ENCODE measurements at places on chromosomes 1 and 21.

DNA sequence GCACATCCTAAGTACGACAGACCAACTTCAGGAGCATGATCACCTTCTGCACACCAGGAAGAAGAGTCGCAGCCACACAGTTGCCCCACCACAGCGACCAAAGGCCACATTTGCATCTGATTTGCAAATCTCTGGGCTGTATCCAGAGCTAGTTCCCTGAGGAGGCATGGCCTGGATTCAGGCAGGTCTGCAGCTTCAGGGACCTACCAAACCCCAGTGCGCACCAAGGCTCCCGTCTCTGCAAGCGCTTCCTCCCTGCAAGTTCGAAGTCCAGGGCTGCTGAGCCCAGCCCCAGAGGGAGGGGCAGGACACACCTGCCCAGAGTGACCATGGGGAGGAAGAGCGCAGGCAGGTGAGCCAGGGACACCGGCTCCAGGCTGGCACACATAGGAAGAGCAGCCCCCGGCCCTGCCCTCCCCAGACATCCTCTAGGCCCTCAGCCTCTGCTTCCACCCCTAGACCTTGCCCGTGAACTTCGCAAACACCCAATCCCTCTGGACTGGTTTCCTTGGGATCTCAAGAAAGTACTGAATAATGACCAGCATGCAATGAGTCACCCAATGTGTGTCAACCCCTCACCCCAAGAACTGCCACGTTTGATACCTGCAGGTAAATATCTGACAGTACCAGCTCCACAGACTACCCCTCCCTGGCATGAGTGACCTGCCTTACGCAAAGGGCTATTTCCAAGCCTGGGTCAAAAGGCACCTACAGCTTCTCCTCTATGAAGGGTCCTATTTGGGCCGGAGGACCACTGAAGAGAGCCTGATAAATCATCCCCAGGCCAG, 36.8 kb downstream of the CASZ1 start:
- no peak overlapping the region for H3K27ac ChIP-seq
- H3K4me1 ChIP-seq, result peaks cover 3% of the 10 kb centered on the region
- H3K36me3 ChIP-seq, result no peaks in the 10 kb centered on the region
- H3K27me3 ChIP-seq, result peaks cover 13% of the 10 kb centered on the region
- DNase-seq, result no peak

GRCh38 chr1:19623523-19623922, 20.6 kb upstream of the NBL1 start:
- no peak overlapping the region for H3K4me3 ChIP-seq
- no peak for DNase-seq
- peaks cover 25% of the 10 kb centered on the region for H3K36me3 ChIP-seq
- H3K27me3 ChIP-seq, result no peaks in the 10 kb centered on the region
- peaks cover 2% of the 10 kb centered on the region for H3K4me1 ChIP-seq

DNA sequence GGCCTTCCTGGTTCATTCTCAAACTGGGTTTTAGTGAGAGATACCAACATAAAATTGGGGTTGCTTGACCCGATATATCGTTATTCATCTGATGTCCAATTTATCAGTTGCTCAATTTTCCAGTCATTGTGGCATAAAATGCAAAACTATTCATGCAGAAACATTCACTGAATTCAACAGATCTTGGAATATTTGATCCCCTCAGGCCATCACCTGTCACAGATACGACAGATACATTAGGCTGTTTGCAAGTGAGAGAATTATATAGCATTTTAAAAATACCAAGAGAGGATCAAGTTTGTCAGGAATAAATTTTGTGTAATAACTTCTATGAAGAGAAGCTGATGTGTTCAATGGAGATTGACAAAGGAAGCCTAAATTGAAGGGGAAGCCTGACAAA, 67.1 kb downstream of the MAP10 start:
- no peaks in the 10 kb centered on the region for H3K36me3 ChIP-seq
- no peak overlapping the region for H3K4me3 ChIP-seq
- no peak for DNase-seq
- H3K27me3 ChIP-seq, result peaks cover 13% of the 10 kb centered on the region

GRCh38 chr1:103337779-103338178, 187.7 kb upstream of the RNPC3 start:
- H3K27me3 ChIP-seq, result no peaks in the 10 kb centered on the region
- no peaks in the 10 kb centered on the region for H3K36me3 ChIP-seq
- H3K4me1 ChIP-seq, result no peaks in the 10 kb centered on the region
- no peak overlapping the region for H3K4me3 ChIP-seq
- H3K27ac ChIP-seq, result no peak overlapping the region

DNA sequence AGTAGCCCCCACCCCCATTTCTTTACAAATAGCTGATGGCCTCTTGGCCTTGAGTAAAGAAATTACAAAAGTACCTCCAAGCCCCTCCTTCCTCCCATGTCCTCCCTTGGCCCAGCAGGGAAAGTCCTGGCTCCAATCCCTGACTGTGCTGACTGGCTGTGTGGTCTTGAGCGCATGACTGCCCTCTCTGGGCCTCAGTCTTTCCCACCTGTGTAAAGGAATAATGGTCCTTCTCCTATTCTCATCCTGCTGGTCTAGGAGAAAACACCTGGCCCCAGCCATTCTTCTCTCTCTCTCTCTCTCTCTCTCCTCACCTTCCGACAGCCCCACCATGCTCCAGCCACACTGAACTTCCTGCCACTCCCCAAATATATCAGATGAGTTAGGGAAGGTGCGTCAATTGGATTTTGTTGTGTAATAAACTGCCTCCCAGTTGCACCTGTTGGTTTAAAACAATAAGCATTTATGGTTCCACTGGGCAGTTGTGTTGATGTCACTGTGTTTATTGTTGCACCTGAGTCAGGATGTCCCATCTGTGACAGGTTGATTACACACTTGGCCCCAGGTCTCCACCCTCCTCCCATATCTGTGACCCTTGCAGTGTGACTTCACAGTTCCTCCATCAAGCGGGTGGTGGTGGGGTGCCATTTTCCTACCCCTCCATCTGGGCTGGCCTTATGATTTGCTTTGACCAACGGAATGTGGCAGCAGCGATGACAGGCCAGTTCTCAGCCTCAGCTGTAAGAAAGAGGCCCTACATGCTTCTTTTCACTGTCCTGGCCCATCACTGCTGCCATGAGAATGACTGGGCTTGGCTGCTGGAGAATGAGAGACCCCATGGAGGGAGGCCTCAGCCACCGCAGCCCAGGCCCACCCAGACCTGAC, 22.3 kb upstream of the LRP8 start:
- H3K36me3 ChIP-seq, result no peaks in the 10 kb centered on the region
- no peaks in the 10 kb centered on the region for H3K27me3 ChIP-seq
- DNase-seq, result no peak
- no peak overlapping the region for H3K4me3 ChIP-seq
- peaks cover 8% of the 10 kb centered on the region for H3K4me1 ChIP-seq

DNA sequence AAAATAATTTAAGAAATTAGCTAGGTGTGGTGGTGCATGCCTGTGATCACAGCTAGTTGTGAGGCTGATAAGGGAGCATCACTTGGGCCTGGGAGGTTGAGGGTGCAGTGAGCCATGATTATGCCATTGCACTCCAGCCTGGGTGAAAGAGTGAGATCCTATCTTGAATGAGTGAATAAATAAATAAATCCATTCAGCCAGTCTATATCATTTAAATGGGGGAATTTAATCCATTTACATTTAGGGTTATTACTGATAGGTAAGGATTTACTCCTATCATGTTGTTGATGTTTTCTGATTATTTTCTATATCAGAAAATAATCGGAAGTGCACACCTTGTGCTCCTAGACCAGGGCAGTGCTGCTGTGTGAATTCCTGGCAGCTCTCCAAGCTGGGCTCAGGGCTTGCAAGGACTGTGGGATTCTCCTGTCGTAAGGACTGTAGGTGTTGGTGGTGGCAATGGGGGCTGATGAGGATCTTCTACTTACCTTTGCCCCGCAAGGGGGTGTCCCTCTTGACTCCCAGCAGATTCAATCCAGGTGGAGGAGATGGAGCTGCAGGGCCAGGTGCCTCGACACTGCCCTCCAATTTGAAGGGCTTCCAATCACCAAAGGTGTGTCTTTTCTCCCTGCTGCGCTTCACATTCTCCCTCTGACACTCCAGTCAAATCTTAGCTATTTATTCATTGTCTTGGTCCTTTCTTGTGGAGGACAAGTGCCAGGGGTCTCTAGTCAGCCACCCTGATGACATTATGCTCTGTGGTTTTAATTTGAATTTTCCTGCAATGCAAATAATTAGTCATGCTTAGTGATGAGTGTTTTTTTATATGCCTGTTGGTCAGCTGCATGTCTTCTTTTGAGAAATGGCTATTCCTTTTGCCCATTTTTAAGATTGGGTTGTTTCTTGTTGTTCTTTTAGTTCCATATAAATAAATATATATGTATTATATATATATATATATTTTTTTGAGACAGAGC, 14.1 kb upstream of the TRAPPC10 start:
- H3K27ac ChIP-seq, result no peak overlapping the region
- no peaks in the 10 kb centered on the region for H3K36me3 ChIP-seq
- no peak for DNase-seq
- no peak overlapping the region for H3K4me3 ChIP-seq

DNA sequence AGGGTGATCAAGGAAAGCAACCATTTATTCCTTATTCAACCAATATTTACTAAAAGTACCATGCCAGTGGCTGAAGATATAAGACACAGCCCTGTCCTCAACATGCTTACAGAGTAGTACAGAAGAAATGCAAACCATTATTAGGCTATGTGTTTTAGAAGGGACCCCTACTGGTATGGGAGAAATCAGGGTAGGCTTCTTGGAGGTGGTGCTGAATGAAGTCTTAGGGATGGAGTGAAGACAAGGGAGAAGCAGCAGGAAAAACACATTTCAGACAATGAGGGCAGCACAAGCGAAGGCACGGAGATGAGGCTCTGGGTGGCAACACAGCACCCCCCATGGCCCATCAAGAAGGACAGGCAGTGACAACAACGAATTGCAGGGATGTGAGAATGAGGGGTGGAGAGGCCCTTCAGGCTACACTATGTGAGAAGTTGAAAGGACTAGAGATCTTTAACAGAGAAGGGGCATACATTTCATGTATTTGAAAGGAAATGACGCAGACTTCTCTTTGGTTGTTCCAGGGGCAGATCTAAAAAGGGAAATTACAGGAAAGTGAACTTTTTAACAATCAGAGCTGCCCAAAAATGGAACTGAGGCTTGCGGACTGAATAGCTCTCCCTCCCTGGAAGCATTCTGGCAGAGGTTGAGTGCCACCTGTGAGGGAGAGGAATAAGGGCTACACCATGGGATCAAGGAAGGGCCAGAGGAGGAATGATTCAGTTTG, 16.8 kb upstream of the CD58 start:
- no peak overlapping the region for H3K27ac ChIP-seq
- H3K4me3 ChIP-seq, result no peak overlapping the region
- no peak for DNase-seq
- no peaks in the 10 kb centered on the region for H3K4me1 ChIP-seq
- no peaks in the 10 kb centered on the region for H3K36me3 ChIP-seq

DNA sequence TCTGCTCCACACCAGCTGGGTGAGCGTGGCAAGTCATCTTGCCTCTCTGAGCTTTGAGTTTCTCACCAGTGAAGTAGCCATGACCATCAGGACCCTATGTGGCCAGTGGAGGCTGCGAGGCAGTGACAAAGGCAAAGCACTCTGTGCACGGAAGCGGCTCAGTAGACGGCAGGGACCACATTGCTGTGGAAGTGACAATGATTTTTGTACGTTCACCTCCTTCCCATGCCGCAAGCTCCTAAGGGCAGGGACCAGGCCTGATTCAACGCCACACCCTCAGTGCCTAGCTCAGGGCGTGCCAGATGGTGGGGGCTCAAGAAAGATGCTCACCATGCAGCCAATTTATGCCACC, 210.5 kb downstream of the MATN1 start:
- no peak for DNase-seq
- H3K4me3 ChIP-seq, result no peak overlapping the region
- H3K27ac ChIP-seq, result no peak overlapping the region
- peaks cover 10% of the 10 kb centered on the region for H3K27me3 ChIP-seq
- H3K4me1 ChIP-seq, result no peaks in the 10 kb centered on the region

- no peaks in the 10 kb centered on the region for H3K4me1 ChIP-seq
- H3K27me3 ChIP-seq, result peaks cover 10% of the 10 kb centered on the region
- DNase-seq, result no peak
- no peak overlapping the region for H3K27ac ChIP-seq
- H3K4me3 ChIP-seq, result no peak overlapping the region
- H3K36me3 ChIP-seq, result peaks cover 1% of the 10 kb centered on the region
Measured at GRCh38 chr1:212498283-212499040, 65.7 kb downstream of the NENF start.

GRCh38 chr21:45910548-45911221, 70.9 kb upstream of the COL6A1 start:
- no peaks in the 10 kb centered on the region for H3K27me3 ChIP-seq
- H3K4me1 ChIP-seq, result no peaks in the 10 kb centered on the region
- no peak overlapping the region for H3K27ac ChIP-seq

DNA sequence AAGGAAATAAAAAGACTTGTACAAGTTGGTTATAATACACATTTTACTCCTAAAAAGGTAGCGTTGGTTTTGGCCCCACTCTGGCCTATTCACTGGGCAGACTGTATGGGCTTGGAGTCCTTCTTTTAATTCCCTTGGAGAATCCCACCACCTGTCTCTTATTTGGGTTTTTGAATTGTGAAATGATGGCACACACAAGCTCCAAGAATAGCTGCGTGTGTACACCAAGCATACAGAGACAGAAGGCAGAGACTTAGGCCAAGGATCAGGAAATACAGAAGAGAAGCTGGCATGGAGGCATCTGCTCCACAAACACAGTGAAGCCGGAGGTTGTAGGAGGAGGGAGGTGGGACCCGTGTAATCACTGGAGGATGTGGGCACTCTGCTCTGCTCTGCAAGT, 29.1 kb downstream of the DDR2 start:
- H3K27ac ChIP-seq, result no peak overlapping the region
- H3K4me1 ChIP-seq, result no peaks in the 10 kb centered on the region
- H3K4me3 ChIP-seq, result no peak overlapping the region
- no peak for DNase-seq
- H3K27me3 ChIP-seq, result peaks cover 15% of the 10 kb centered on the region

- H3K4me1 ChIP-seq, result peaks cover 5% of the 10 kb centered on the region
- peaks cover 30% of the 10 kb centered on the region for H3K27me3 ChIP-seq
- no peaks in the 10 kb centered on the region for H3K36me3 ChIP-seq
- H3K4me3 ChIP-seq, result no peak overlapping the region
- no peak overlapping the region for H3K27ac ChIP-seq
Measured at GRCh38 chr1:30378991-30379581, 344.3 kb downstream of the MATN1 start.

DNA sequence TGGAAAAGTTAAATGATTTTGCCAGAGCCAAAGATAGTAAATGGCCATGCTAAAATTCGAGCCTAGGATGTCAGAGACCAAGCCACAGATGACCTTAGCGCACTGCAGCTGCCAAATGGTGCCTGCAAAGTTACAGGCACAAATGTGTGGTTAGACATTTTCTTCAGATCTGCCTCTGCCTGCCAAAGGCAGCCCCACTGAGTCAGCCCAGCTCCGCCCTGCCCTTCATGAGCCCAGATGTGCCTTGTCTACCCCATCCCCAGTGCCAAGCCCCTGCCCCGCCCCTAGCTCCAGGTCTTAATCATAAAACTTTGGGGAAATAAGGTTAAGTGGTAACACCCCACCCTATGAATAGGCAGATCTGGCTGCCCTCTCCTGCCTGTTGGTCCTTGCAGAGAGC, 105.9 kb downstream of the DTL start:
- H3K27ac ChIP-seq, result no peak overlapping the region
- H3K27me3 ChIP-seq, result no peaks in the 10 kb centered on the region
- no peak overlapping the region for H3K4me3 ChIP-seq
- DNase-seq, result no peak
- H3K4me1 ChIP-seq, result peaks cover 6% of the 10 kb centered on the region

- H3K27me3 ChIP-seq, result peaks cover 35% of the 10 kb centered on the region
- H3K4me1 ChIP-seq, result peaks cover 10% of the 10 kb centered on the region
- no peak for DNase-seq
- no peak overlapping the region for H3K27ac ChIP-seq
Measured at GRCh38 chr1:110604586-110605148, 1.5 kb downstream of the KCNA2 start.

All from memory B cell (primary cell).